ENCODE measurements at places on chromosomes 12 and 14. TPM values are rescaled to one million over a fixed set of nuclear protein-coding genes. Genes with fewer than 3 reads are reported as not detected.

SIX1 gene
- 0.17 TPM for total RNA-seq

CARMIL3 gene
- 0.31 TPM for total RNA-seq

IL22 gene
- not detected for total RNA-seq

CHURC1 gene
- total RNA-seq = 55.7 TPM

SERPINA3 gene
- 5.2 TPM for total RNA-seq

ABCD4 gene
- total RNA-seq = 33.7 TPM

SELPLG gene
- total RNA-seq = 0.48 TPM

ETFBKMT gene
- total RNA-seq = 2.5 TPM

MED13L gene
- 90.5 TPM for total RNA-seq

ZC2HC1C gene
- total RNA-seq = 0.17 TPM

TAOK3 gene
- 71.9 TPM for total RNA-seq

PLEKHD1 gene
- total RNA-seq = not detected

CPM gene
- total RNA-seq = 1.2 TPM

TMTC1 gene
- 40.6 TPM for total RNA-seq

SYT1 gene
- 20.6 TPM for total RNA-seq

RIMBP2 gene
- total RNA-seq = not detected

SLCO1B1 gene
- not detected for total RNA-seq

PLCZ1 gene
- 0.67 TPM for total RNA-seq

ESRRB gene
- total RNA-seq = 0.13 TPM

PLA2G1B gene
- total RNA-seq = not detected

CHGA gene
- 0.52 TPM for total RNA-seq

CABP1 gene
- total RNA-seq = 0.45 TPM

RABGGTA gene
- 51.3 TPM for total RNA-seq

CLEC4D gene
- total RNA-seq = not detected

PLD4 gene
- total RNA-seq = not detected

MMP17 gene
- total RNA-seq = 0.50 TPM

EML5 gene
- total RNA-seq = 2.7 TPM

PTPRB gene
- total RNA-seq = 0.17 TPM

TPI1 gene
- 684 TPM for total RNA-seq

NELL2 gene
- 1.0 TPM for total RNA-seq

KCNMB4 gene
- total RNA-seq = 0.28 TPM

TSPAN19 gene
- 0.67 TPM for total RNA-seq

GLIPR1L2 gene
- total RNA-seq = 1.2 TPM

BEST3 gene
- total RNA-seq = not detected

CMA1 gene
- not detected for total RNA-seq

KIF26A gene
- 0.67 TPM for total RNA-seq

BAG5 gene
- total RNA-seq = 39.0 TPM

RPGRIP1 gene
- under 0.01 TPM for total RNA-seq

Data from mammary epithelial cell (primary cell).